ENCODE measurements at places on chromosomes 7 and 10. TPM values are rescaled to one million over a fixed set of nuclear protein-coding genes. Genes with fewer than 3 reads are reported as not detected.

DNA sequence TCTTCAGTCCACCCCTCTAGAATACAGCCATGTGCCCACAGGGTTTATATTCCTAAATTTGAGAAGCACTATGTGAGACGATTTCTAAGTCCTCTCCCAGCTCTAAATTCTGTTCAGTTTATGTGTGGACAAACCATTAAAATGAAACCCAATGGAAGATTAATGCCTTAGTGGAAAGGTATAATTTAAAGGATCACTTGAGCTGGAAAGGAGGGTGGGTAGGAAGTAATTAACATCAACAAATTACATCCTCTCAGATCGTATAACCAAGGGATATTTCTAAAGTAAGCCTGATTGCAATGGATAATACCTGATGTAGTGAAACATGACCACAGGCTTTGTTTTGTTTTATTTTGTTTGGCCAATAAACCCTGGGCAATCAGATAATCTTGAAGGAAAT, 511.0 kb upstream of the COBL start:
- no peaks in the 10 kb centered on the region for H3K4me1 ChIP-seq
- no peak for DNase-seq
- no peaks in the 10 kb centered on the region for H3K36me3 ChIP-seq
- no peak overlapping the region for H3K4me3 ChIP-seq
- H3K27me3 ChIP-seq = no peaks in the 10 kb centered on the region

DNA sequence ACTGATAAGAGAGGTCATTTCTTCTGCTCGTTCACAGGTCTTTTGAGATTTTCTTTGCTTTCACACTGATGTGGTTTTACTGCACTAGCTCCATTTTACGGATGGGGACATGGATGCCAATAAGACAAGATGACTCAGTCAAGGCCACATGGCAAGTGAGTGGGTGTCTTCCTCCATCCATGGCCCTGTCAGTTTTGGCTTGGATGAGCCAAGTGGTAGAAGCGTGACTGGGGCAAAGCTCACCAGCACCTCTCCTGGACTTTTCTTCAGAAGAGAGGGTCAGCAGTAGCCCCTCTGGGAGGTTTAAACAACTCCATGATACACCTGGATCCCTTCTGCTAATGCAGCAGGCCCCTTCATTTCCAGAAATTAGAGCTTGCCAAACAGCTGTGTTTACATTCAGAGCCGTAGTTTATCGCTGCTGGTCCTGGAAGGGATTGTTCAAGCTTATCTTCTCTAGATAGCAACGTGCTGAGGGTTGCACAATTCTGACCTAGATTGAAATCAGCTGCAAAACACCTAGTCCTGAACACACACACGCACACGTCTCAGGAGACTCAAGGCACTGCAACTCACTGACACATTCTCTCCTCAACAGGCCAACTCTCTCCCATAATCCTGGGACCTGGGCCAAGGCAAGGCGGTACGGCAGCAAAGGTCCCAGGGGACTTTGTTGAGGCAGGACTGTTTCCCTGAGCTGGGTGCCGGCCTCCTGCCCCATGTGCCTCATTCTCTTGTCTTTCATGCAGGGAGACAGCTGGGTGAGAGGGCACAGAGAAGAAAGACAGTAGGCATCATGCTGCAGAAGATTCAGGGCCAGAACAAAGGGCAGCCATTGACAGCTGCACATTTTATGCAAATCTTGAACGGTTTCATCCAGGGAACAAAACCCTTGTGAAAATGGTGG, 14.2 kb upstream of the PDCD4 start:
- H3K4me1 ChIP-seq = peaks cover 66% of the 10 kb centered on the region
- no peaks in the 10 kb centered on the region for H3K27me3 ChIP-seq
- no peak overlapping the region for H3K4me3 ChIP-seq
- peak overlapping the region; percentile 59 for H3K27ac ChIP-seq
- H3K36me3 ChIP-seq = peaks cover 9% of the 10 kb centered on the region
- no peak for DNase-seq

- peaks cover 7% of the 10 kb centered on the region for H3K27me3 ChIP-seq
- H3K27ac ChIP-seq = no peak overlapping the region
- H3K36me3 ChIP-seq = no peaks in the 10 kb centered on the region
- no peak for DNase-seq
Observed at GRCh38 chr7:3762146-3762831, 461.2 kb downstream of the SDK1 start.

Gene AS3MT
- not detected for total RNA-seq

Gene PNLIP
- total RNA-seq = not detected

Gene TRRAP
- 56.8 TPM for total RNA-seq

Gene CFAP46
- not detected for total RNA-seq
